ENCODE measurements at places on chromosomes 3 and 15.

GRCh38 chr15:27679731-27680471 is 419.2 kb downstream of the OCA2 start:
- no peak for DNase-seq

DNA sequence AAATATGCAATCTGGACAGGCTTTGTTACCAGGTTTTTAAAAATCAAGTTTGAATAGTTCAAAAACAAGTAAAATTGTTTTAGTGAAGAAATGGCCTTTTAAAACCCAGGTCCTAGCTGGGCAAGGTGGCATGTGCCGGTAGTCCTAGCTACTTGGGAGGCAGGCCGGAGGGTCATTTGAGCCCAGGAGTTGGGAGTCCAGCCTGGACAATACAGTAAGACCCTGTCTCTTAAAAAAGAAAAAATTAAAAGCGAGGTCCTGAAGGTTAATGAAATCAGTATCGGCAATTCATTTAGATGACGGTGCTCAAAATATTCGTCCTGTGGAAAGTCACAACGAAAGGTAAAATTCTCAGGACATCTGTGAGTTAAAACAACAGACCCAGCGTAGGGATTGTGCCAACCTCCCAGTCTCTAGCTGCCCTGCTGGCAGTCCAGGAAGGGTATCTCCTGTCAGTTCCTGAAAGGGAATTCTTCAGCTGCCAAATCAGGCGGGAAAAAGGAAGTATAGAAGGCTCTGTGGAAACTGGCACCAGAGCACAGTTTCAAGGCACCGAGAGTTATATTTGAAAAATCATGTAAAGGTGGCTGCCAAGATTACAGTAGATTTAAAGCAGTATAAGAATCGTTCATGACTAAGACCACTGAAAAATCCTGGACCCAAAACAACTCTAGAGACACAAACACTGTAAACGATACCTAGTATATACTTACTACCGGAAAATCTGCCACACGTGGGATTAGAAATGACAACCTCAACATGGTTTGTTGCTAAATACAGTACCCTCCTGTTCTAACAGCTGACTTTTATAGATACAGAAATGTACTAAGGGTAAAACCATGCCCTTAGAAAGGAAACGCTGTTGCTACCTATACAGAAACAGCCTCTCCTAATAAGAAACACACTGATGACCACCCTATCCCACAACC is 1.2 kb upstream of the ABHD17C start:
- DNase-seq, result no peak

GRCh38 chr3:112456147-112456546 is 43.1 kb downstream of the BTLA start:
- no peak for DNase-seq

DNA sequence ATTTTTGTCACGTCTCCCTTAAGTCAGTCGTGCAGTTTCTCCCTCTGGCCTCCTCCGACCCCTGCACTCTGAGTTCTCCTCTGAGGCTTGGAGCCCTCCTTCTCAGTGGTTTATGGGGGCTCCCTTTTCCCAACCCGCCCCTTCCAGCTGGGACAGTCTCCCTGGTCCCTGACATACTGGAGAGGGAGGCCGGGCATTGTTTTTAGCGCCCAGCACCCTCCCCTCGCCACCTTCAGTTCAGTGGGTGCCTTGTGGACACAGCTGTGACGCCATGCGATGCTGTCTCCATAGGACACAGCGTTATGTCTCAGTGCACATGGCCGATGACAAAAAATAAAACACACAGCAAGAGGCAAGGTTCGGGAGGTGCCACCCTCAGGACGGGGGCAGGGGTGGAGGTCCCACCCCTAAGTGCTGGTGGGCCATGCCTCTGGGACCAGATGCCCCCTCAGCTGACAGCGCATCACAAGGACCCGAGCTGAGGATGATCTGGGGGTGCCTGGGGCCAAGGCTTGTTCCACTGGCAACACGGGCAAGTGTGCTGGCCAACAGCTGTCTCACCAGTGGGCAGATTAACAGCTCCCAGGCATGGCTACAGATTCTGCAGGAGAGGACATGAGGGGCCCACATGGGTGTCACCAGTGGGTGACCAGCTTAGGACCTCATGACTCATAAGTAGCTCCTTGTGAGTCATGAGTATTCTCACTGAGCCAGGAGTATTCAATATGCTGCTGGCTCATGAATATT is 81.6 kb downstream of the PLXNA1 start:
- no peak for DNase-seq

- no peak for DNase-seq
These were observed 14.6 kb downstream of the RAB7A start for GRCh38 chr3:128740621-128741020.

DNA sequence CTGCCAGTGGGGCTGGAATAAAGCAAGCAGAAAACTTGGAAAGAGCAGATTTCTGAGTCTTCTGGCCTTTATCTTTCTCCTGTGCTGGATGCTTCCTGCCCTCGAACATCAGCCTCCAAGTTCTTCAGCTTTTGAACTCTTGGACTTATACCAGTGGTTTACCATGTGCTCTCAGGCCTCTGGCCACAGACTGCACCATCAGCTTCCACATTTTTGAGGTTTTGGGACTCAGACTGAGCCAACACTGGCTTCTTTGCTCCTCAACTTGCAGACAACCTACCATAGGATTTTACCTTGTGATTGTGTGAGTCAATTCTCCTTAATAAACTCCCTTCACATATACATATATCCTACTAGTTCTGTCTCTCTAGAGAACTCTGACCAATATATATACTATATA is 706.6 kb downstream of the NR2F2 start:
- DNase-seq, result no peak

DNA sequence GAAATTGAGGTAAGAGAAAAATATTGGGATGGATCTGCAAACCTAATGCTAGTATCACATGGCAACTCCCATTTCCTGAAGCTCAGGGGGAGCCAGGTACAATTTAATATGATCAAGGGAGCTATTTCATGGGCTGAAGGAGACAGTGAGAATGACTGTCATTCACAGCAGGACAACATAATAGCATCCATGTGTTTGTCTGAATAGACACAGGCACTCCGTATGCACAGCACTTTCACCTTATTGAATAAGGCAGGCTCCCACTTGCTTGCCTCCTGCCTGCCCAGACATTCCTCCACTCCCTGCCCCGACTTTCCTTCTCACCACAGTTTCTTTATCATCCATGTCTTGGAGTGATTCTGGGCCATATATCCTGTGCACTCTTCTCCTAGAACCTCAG is 156.6 kb upstream of the SLC24A5 start:
- no peak for DNase-seq

- no peak for DNase-seq
These were observed 139.3 kb upstream of the HES1 start for GRCh38 chr3:193996641-193997089.

DNA sequence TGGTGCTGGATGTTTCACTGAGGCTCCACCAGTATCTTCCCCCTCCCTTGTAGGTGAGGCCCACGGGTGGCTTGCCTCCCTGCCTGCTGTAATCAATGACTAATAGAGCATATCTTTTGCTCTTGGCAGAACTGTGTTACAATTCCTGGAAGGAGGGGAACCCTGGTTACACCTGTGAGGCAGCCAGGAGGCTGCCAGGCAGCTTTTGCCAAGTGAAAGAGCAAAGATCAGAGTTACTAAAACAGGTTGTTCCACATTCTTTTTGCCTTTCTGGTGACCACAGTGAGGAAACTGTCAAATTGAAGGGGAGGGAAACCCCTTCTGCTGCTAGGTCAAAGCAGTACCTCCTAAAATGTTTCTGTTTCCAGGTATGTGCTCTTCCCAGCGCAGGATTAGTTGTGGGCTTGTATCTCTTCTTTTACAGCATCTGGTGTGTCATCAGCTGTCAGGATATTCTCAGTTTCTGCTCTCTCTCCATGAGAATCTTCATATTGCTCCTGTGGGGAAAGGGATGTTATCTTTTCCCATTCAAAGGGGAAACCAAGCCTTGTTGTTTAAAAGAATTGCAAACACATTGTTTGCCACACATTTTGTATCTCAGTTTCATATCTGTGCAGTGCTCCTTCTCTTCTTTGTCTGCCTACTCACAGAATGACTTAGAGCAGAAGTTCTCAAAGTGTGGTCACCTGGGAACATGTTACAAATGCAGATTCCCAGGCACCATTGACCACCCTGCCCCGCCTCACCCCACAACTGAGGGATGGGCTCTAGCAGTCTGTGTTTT is 137.4 kb upstream of the UMPS start:
- no peak for DNase-seq

- no peak for DNase-seq
These were observed 38.9 kb downstream of the ZNF710 start for GRCh38 chr15:90039996-90040395.

- no peak for DNase-seq
These were observed 30.4 kb downstream of the THSD4 start for GRCh38 chr15:71145648-71146047.

DNA sequence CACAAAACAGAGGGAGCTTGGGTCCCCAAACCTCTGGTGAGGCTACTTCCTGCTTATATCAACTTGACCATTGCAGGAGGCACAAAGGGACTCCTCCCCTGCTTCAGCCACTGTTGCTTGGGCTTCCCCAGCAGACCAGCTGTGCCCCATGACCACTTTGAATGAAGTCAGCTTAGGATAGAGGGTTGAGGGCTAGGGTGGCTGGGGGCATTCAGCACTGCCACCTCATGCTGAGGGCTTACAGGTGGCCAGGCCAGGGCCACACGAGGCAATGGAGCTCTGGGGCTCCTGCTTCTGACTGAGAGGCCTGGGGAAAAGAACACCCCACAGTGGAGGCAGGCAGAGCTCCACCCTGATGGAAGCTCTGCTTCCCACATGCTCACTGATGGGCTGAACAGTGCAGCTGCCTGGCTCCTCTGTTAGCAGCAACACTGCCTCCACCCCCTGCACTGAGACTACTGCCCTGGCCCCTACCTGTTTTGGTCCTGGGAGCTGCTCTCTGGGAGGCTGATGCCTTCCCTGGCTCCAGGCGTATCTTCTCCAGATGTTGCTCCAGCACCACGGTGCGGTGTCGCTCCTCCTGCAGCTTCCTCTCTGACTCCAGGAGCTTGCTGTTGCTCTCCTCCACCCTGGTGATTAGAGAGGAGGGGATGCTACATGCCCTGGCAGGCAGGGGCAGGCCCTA is 10.2 kb upstream of the HHATL start:
- DNase-seq, result no peak

- no peak for DNase-seq
These were observed 60.3 kb upstream of the HERC1 start for GRCh38 chr15:63893866-63894661.

- no peak for DNase-seq
These were observed 902 bp downstream of the P2RY13 start for GRCh38 chr3:151328298-151328995.

DNA sequence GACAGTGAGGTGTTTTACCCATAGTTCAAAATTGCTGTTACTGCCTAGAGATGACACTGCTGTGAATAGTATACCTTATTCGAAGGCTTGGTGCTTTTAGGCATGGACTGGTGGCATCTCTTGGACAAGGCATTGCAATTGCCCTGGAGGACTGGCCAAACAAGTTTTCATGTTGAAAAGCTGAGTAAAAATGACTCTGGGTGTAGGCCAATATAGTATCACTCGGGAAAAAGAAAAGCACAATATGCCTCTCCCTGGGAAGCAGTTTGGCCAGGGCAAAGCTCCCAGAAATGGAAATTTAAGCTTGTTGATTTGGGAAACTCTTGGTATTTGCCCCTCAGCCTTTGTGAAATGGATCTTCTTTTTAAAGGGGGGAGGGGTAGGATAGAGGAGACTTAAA is 54.8 kb downstream of the ZNF609 start:
- no peak for DNase-seq

GRCh38 chr3:146375219-146375618 is 94.1 kb downstream of the PLSCR2 start:
- DNase-seq, result no peak

GRCh38 chr15:77542491-77543001 is 90.2 kb downstream of the LINGO1 start:
- DNase-seq, result no peak

DNA sequence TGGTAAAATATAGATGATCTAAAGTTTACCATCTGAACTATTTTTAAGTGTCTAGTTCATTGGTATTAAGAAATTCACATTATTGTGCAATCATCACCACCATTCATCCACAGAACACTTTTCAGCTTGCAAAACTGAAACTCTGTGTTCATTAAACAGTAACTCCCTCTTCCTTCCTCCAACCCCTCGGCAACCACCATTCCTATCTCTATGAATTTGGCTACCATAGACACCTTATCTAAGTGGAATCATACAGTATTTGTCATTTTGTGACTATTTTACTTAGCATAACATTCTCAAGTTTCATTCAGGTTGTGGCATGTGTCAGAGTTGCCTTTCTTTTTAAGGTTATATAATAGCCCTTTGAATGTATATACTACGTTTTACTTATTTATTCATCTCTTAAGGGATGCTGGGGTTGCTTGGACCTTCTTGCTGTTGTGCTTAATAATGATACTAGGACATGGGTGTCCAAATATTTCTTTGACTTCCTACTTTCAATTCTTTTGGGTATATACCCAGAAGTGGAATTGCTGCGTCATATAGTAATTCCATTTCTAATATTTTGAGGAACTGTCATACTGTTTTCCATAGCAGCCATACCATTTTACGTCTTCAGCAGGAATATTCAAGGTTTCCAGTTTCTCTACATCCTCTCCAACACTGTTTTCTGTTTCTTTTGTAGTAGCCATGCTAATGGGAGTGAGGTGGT is 20.9 kb downstream of the KAT2B start:
- no peak for DNase-seq

GRCh38 chr3:86711634-86712033 is 279.3 kb downstream of the VGLL3 start:
- no peak for DNase-seq

All from activated naive CD4-positive, alpha-beta T cell treated with anti-CD3 and anti-CD28 coated beads, Interleukin-2, amount 50 U/mL, for 16 hours (primary cell).